ENCODE measurements at places on chromosomes 12 and 14.

- DNase-seq = no peak
Observed at GRCh38 chr14:105207460-105207901, 26.4 kb upstream of the NUDT14 start.

GRCh38 chr12:49917788-49918173, 14.1 kb upstream of the FAIM2 start:
- no peak for DNase-seq

DNA sequence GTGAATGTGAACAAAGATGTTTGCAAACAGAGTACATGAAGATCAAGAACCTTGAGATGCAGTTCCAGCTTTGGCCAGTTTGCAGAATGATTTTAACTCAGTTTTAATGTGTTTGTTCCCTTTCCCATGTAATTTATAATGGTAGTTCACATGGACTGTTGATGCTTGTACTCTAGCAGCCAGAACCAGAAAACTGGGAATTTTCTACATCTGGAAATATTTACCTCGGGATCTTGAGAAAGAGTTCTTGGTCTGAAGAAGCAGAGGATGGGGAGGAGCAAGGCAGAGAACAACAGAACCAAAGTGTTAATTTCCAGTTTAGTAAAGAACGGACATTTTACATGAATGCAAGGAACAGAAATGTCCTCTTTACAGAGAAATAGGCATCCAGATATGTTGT, 37.0 kb upstream of the PMCH start:
- no peak for DNase-seq

DNA sequence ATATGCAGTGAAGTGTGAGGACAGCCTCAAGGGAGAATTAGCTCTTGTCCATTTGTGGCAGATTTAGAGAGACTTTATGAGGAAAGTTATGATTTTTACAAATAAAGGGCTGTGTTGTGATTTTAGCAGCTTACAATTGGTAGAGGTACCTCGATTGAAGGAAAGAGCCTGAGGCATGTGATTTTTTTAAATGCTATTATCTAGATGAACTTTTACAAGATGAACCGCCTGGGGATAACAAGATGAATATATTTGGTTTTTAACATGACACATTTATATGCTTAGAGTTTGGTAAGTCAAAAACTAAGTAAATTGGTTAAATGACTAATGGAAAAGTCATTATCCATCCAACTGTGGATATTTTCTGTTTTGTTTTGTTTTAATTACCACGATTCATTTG, 52.6 kb downstream of the AEBP2 start:
- no peak for DNase-seq

DNA sequence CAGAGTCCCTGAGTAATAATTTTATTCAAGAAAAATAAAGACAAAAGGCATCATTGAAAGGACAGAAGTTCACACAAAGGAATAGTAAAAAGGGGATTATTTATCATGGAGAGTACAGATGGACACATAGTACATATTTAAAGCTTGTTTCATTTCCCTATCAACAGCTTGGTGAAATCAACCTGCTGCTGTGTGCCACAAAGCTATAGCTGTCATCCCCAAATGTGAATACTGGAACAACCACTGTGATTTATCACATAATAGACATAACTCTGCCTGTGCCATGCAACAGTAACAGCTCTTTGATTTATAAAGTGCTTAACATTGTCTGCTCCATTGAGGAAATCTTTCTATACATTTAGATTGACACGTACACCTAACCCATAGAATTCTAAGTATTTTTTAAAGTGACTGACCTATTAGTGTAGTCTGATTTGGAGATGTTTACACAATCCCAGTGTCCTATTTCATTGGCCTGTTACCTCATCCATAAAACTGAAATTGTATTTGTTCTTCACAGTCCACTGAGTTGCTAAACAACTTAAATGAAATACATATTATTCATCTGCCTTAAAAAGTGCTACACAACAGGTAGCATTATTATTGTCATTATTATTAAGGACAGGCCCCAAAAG, 3.3 kb downstream of the NEMF start:
- DNase-seq = no peak

DNA sequence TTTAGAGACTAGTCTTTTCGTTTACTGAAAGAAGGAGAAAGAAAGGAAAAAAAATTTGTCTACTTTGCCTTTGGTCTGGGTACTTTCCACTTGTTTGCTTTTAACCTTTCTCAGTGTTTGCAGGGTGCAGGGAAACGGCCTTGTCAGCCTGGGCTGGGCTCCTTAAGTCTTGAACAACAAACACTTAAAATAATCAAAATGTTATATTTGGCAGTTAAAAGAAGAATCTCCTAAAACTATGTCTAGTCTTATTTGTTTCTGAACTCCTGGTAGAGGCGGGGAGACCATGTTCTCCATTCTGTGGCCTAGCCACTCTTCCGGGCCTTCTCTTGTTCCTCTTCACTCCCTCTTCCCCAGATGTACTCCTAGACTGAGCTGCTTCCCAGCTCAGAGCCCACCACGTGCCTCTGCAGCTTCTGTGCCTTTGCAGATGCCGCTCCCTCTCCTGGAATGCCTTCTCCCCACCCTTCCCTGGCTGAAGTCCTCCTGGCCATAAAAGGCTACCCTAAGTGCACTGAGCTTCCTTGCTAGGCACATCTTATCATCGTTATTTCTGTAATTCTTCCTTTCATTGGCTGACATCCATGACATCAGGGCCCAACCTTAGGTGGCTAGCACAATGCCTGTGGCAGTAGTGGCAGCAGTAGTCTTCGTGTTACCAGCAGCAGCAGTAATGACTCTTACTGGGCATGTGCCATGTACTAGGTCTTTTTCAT, 432.9 kb downstream of the ZFP36L1 start:
- no peak for DNase-seq

GRCh38 chr14:62006116-62006731, 244.0 kb downstream of the SNAPC1 start:
- no peak for DNase-seq

Measured in right forelimb (tissue), 1 donor.